Nephron progenitor cell (in vitro differentiated cells): ENCODE measurements at places on chromosomes 7 and 10.

- DNase-seq, result no peak
Observed at GRCh38 chr7:31234836-31235605, 105.5 kb downstream of the NEUROD6 start.

- DNase-seq, result no peak
Observed at GRCh38 chr7:116534790-116535189, 10.0 kb downstream of the CAV1 start.

DNA sequence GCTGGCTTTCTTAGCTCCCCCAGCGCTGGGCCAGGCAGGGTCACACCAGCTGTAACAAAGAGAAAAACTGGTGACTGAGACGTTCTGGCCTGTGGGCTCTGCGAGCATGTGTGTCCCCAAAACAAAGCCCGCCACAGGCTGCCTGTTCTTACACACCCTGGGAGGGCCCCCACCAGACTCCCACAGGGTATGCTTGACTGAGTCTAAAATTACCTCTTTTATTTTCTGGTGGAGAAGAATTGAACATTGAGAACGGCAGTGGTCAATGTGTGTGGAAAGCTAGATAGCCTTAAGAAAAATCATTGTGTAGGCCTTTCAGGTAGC is 808 bp downstream of the C10orf71 start:
- no peak for DNase-seq

- no peak for DNase-seq
Observed at GRCh38 chr10:43854007-43854406, 205.3 kb upstream of the ZNF32 start.

GRCh38 chr7:113209449-113210203 is 91.3 kb upstream of the SMIM30 start:
- DNase-seq, result no peak
